ENCODE measurements at places on chromosomes 6 and 20.

GRCh38 chr6:98589536-98589935, 244.8 kb upstream of the POU3F2 start:
- no peak for DNase-seq

DNA sequence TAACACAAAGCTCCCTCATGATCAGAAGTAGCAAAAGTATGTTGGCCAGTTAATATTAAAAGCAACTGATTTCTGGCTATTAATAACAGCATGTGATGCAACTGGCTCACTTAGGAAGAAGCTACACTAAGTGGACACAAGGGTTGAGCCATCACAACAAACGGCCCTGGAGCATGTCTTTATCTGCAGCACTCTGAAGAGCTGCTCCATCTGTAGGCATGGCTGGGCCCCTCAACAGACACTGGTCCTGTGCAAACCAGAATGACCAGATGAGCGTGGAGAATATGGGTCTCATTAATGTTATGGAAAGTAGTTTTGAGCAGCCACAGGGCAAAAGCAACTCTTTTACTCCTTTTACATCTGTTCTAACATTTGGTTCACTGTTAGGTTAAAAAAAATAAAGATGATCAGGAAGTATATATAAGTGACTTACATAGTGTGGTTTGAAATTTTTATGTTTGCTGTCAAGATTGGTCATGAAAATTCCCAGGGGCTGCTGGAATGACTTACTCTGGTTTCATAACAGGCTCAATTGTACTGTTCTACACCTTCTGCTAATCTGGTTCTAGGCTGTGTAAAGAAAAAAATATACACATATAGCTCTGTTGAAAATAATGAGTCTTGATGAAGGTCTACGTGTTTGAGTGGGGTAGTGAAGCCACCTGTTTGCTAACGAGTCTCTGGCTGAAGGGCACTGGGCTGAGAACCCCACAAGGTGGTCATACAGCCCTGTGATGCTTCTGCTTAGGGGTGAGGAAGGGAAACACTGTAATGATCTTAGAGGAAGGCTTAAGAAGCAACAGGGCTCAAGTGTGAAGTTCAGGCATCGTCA, 58.1 kb downstream of the INSM1 start:
- DNase-seq: no peak

- no peak for DNase-seq
Observed at GRCh38 chr6:4209196-4209595, 73.8 kb upstream of the ECI2 start.

- DNase-seq: no peak
Observed at GRCh38 chr6:21666201-21666691, 72.7 kb downstream of the SOX4 start.

DNA sequence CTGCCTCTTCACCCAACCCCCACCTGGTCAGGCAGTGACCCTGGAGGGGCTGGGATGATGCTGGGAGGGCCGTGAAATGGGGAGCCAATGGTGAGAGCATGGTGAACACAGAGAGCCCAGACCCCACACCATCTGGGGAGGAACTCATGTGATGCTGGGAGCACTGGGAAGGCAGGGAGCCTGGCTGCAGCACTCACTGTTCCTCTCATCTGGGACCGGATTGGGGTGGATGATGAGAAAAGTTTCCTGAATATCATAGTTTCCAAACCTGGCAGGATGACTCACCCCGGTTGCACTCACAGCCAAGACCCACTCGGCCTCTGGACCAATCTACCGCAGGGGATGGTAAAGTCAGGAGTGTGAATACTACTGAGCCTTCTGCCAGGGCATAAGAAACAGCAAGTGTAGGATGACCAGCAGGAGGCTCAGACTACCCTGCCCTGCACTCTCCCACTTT, 21.8 kb downstream of the ULBP1 start:
- no peak for DNase-seq

DNA sequence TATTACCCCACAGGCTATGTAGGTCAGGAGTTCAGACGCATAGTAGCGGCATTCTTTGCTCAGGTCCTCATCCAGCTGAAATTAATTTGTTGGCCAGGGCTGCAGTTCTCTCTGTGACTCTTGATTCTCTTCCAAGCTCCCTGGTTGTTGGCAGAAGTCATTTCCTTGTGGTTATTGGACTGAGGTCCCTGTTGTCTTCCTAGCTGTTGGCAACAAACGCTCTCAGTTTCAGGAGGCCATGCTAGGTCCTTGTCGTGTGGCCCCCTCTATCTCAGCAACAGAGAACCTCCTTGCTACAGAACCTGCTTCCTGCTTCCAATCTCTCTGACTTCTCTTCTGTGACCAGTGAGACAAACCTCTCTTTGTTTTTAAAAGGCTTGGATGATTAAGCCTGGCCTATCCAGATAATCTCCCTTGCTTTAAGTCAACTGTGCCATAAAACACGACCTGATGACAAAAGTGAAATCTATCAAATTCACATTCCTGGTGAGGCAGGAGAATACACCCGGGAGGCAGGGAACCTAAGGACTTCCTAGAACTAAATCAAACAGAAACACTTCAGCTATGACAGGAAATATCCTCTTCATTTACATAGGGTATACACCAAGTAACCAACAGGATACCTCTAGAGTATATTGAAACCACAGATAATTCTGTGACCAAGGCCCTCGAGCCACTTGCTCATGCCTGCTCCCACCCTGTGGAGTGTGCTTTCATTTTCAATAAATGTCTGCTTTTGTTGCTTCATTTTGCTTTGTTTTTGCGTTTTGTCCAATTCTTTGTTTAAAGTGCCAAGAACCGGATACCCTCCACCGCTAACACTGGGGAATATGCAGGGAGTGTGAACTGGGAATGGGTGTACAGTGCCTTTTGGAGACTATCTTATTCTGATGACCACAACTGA, 196.0 kb downstream of the BTBD3 start:
- no peak for DNase-seq

DNA sequence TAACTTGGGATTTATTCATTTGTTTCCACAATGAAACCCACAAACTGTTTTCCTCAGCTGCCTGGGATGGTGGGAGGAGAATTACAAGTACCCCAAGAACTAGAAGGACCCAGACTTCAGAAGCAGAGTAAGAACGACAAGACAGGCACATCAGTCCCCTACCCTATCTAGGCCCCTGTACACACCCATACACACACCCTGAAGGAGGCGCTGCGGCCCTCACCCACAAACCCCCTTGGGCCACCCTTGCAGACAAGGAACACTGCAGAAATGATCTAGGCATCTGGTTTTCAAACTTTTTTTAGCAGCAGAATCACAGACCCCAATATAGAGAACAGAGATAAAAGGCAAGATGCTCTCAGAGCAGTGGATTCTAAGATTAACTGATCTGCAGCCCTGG, 55.0 kb downstream of the TRERF1 start:
- no peak for DNase-seq

DNA sequence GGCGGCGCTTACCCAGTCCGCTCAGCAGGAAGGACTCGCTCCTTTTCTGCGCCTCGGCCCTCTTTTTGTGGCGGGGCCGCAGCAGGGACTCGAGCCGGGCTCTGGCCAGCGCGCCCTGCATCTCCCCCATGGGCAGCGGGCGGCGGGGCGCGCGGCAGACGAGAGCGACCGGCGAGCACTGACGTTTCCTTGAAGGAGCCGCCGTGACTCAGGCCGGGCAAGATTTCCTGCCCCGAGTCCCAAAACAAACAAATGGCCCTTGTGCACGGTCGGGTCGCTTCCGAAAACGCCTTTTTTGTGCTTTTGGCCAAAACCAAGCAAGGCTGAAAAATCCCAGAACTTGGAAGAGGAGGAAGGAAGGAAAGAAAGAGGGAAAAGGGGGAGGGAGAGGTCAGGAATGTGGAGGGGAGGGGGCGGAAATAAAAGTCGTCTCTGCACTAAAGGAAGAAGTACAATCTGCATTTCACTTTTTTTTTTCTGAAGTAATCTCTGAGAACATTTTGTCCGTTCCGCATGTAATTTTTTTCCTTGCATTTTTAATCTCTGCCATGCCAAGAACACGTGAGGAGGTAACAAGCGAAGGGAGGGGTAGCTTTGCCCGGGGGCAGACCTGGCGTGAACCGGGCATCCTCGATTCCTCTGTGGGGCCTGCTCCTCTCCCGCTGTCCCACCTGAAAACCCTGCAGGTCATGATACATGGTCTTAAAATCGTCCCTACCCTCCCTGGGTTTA, 123.3 kb upstream of the SLC2A12 start:
- DNase-seq: peak; percentile 34

DNA sequence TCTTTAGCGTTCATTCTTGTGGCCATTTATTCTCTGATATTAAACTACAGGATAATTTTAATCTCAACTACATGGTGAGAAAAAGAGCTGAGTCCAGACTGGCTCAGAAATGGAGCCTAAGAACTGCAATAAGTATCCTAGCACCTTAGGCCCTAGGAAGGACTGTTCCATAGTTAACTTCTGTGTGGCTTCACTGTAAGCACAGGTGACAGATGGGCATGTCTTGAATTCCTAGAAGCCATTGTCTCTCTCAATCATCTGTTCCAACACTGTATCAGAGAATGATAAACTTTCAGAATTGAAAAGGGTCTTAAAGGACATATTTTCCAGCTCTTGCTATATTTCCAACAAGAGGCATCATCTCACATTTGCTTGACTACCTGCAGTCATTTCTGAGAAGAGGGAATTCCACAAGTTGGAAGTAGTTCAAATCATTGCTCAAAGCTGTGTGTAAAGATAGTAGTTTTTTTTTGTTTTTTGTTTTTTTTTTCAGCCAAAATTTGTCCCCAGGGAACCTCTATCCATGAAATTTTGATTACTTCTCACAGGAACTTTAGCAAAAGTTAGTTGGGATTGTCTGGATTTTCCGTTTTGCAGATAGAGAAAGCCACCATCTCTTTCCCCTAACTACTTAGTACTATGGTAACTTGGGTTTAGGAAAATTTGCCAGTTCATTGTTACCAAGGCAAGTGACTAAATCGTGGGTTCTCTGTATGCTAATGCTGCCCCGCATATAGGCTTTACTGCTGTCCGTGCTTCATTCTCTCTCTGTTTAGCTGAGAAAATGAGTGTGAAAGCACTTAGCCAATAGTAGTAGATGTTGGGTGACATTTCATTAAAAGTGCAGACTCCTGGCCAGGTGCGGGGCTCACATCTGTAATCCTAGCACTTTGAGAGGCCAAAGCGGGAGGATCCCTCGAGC, 47.2 kb downstream of the KCNS1 start:
- DNase-seq: no peak

GRCh38 chr6:125414507-125414906, 112.7 kb upstream of the HDDC2 start:
- DNase-seq: no peak

GRCh38 chr6:138582573-138582972, 83.3 kb upstream of the NHSL1 start:
- no peak for DNase-seq

DNA sequence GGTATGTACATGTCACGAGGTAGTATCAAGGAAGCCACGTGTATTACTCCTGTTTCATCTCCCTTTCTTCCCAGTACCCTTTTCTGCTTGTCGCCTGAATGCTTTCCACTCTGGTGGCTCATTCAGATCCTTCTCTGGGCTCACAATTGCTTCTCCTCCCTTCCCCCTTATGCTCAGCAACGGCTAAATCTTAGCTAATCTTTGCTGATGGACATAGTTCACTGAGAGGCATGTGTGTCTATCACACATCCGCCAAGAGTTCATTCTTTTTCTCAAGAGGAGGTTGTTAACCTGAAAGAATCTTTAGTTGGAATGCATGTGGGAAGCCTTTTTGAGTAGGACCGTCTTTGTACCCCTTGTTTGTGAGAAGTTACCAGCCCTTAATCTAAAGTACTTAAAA, 25.8 kb upstream of the MROH8 start:
- no peak for DNase-seq
